ENCODE measurements at places on chromosomes 7 and 10.

DNA sequence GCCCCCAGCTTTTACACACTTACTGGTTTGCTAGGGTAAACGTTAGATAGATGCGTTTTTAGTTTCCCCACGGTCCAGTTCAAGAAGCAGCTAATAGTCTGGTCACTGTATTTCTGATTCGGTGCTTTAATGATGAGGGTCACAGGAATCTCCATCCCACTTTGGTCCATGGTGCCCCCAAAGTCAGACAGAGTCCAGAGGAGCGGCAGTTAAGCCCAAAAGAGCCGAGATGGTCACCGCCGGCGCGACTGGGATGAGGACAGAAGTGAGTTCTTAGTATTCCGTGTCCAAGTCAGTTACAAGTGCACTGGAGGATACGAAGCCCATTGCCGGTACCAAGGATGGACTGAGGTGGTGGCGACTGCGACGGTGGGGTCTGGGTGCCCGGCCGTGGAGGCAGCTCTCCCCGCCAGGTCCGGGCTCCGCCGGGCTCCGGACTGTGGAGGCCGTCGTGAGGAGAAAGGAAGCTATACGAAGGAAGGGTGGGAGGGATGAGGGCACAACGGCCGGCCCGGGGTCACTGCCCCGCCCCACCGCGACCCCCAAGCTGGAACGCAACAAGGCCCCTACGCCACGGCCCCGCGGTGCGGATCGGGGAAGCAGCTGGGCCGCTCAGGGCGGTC is 663 bp downstream of the HERPUD2 start:
- DNase-seq: no peak

DNA sequence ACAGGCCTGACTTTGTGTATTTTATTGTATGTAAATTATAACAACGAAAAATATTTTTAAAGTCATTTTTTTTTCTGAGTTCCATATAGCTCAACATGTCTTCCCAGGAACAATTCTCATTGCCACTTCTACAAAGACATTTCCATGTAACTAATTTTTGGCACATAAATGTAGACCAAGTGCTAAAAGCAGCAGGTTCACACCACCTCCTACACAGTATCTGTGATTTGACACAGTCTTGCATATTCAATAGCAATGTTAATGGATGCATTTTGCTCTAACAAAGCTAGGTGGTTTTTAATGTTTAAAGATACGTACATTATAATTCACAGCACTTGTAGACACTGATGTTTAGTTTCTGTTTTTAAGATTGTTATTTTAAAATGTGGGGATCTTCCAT is 346.5 kb downstream of the GPAM start:
- no peak for DNase-seq

DNA sequence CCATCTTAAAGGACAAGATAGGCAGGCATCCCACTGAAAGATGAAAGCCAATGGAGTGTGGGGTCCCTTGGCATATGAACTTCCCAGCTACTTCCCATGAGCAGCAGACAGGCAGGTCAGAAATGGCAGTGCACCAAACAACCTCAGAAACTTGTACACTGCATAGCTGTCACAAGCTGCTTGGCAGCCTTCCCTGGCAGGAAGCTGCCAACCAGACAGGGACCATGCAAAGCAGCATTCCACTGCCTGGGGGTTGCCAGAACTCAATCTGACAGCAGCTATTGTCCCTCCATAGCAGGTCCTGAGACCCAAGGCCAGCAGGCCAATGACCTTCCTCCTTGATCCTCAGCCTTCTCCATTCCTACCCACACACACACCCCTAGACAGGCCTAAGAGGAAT is 139.5 kb downstream of the PLCE1 start:
- DNase-seq: no peak

DNA sequence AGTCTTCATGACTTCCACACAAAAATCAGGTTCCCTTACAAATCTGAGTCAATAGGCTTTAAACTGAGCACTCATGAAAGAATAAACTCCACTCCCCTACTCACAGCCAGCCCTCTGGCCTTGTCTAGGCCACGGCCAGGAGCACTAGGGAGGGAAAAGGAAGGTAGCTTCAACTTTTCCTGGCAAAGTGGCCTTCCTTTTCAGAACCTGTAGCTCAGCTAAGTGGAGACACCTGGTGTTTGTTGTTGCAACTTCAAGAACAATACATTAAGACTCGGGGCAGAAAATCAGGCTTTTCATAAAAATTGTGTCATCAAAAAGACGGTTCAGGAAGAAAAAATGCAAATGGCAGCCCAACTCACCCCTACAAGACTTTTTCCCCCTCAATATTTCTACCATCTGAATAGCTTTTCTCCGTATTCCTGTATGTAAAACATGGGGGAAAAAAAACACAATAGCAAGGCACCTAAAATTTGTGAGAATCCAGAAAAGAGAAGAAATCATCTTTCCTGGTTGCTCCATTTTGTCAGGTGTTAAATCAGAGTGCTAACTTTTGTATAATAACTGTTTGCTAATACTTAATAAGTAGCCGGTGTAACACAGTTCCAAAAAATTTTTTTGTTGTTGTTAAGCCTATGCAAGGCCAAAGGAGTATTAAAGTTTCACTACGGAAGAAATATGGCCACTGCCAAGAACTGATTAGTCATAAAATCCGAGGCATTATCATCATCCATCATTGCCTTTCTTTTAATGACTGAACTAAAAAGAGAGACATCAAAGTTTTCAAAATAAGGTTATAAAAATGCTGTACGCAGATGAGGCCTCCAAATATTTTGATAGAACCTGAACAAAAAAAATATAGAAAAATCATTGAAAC is 66.2 kb upstream of the ARID5B start:
- peak; percentile 22 for DNase-seq

- no peak for DNase-seq
Observed at GRCh38 chr7:71016401-71016800, 115.5 kb upstream of the GALNT17 start.

- DNase-seq: no peak
Observed at GRCh38 chr10:130891066-130891465, 420.5 kb downstream of the TCERG1L start.

DNA sequence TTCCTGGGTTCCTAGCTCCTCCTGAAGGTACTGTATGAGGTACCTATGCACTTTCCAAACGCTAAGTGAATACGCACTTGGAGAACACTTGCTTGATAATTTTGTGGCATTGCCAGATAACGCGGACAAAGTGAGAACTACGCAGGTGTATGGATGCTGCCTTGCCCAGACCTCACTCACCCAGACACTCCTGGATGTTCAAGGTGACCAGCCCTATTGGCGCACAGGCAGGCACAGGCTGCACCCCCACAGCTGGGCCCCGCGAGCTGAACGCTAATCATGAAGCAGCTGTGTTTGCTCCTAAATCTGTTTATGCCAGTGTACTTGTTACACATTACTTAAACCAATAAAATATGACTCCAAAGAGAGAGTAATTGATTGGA is 27.3 kb downstream of the DIP2C start:
- DNase-seq: no peak

DNA sequence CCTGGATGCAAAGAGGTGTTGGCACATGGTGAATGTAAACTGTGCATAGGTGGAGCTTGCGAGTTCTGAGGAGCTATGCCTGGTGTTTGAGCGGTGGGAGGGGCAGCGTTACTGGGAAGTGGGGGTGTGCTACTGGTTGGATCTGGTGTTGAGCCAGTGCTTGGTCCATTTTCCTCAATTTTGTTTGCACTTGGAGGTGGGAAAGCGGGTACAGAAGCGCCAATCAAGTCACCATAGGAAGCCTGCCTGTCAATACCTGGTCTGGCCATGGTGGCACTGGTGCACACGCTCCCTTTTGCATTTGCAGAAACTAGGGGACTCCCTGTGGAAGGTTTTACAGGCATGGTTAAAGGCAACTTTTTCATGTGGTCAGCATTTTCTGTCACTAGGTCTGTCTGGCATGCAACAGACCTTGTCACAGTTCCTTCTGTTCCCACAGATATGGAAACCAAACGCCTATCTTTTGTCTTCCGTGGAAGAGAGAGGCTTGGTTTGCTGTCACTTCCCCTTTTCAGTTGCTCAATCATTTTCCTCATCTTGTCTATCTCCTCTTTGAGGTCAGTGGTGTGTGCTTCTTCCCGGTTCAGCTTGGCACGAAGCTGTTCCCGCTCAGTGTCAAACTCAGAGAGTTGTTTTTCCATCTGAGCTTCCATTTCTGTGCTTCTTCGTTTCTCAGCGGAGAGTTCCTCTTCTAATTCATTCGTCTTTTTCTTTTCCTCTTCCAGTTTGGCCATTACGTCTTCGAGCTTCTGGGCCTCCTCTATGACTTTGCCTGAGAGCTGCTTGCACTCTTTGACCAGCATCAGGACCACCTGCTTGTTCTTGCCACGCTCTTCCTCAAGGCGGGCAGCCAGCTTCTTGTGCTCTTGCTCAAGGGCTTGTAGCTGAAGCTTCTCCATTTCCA is 81.1 kb downstream of the CTTNBP2 start:
- peak; percentile 5 for DNase-seq

GRCh38 chr7:31778296-31778695 is 91.3 kb downstream of the PPP1R17 start:
- DNase-seq: no peak

- no peak for DNase-seq
Observed at GRCh38 chr10:130491693-130492050, 355.5 kb downstream of the GLRX3 start.

DNA sequence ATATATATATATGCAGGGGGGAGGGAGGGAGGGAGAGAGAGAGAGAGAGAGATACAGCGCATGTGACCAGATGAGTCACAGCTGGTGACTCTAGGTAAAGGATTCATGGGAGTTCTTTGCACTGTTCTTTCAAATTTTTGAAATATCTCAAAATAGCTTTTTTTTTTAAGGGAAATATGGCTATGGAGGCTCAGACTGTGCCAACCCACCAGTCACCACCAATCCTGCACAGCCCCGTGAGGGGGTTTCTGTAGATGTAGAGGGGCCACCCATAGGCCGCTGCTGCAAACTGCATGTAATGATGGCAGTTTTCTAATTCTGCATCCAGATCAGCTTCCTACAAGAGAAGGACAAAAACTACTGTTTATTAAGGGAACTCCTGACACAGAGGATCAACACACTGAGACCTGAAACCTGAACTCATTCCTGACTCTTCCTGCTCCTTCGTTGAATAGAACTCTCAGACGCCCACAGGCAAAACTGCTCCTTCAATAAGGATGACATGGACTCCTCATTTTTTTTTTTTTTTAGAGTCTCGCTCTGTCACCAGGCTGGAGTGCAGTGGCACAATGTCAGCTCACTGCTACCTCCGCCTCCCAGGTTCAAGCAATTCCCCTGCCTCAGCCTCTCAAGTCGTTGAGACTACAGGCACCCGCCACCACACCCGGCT is 17.3 kb downstream of the DAGLB start:
- DNase-seq: no peak

- DNase-seq: no peak
Observed at GRCh38 chr10:50293513-50294313, 42.4 kb upstream of the ASAH2 start.

- DNase-seq: no peak
Observed at GRCh38 chr7:26538216-26538615, 246.6 kb downstream of the SNX10 start.

DNA sequence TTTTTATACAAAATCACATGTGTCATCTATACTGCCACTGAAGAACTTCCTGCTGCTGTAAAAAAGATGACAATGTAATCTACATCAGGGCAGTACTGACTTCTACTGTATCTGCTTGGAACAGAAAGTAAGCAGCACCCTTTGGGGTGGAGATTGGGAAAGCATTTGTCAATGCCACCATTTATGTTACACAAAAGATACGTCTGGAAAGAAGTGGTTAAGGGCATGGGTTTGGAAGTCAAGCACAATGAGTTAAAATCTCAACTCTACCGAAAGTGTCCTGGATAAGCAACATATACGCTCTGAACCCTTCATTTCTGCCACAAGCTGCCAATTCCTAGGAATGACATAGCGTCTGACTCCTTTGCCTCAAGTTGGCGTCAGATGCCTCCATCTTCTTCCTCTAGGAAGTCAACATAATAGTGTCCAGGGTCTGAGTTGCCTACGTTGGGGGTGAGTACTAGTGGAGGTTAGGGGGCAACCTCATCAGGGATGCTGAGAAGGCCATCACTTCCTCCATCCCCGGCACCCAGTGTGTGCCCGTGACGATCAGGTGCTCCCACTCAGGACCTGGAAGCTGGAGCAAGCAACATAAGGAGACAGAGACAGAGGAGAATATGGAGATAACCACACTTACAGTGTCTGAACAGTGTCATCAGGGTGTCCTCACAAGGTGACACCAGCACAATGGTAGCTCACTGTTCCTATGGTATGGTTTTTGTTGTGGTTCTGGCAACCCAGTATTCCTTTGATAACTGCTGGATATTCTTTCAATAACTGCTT is 58.3 kb downstream of the SGMS1 start:
- DNase-seq: no peak
